ENCODE measurements at places on chromosomes 16 and 17.

DNA sequence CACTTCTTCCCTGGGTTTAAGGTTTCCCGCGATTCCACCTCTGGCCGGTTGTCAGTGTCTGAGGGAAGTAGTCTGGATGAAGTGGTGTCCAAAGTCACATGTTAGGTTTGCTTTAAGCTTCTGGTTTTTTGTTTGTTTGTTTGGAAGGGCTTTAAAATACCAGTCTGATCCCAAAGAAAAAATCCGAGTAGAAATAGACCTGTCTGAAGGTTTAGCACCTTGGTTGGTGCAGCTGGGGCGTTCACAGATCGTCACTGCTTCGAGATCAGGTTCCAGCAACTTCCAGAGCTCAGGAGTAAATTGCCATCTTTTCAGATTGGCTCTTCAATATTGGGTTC lies 567 bp downstream of the TMEM97 start:
- no peak for DNase-seq

DNA sequence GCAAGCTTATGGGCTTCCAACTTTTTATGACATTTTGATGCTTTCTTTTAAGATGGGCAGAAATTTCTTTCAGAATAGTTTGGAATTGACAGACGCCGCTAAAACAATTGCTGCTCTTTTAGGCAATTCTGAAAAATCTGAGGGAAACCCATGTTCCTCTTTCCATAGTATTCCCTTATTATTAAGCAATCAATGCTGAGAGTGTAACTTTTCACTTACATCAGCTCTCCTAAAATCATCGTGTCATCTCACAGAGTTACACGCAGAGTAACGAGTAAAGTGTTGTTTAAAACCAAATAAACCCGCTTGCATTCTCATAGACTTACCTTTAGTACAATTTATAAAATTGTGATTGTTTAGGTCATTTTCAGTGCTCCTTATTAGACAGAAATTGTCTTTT lies 150.6 kb downstream of the MAF start:
- no peak for DNase-seq

DNA sequence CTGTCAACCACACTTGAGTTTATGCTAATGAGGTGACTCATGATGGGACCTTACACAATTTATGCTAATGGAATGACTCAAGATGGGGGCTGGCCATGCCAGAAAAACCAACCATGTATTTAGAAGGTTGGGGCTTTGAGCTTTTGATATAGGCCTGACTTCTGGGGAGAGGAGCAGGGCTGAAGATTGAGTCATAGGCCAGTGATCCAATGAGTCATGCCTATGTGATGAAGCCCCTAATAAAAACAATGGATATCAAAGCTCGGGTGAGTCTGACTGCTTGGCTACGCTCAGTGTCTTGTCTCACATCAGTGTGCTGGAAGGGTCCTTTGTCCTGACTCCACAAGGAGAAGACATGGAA lies 7.3 kb downstream of the MFSD6L start:
- peak; percentile 19 for DNase-seq

DNA sequence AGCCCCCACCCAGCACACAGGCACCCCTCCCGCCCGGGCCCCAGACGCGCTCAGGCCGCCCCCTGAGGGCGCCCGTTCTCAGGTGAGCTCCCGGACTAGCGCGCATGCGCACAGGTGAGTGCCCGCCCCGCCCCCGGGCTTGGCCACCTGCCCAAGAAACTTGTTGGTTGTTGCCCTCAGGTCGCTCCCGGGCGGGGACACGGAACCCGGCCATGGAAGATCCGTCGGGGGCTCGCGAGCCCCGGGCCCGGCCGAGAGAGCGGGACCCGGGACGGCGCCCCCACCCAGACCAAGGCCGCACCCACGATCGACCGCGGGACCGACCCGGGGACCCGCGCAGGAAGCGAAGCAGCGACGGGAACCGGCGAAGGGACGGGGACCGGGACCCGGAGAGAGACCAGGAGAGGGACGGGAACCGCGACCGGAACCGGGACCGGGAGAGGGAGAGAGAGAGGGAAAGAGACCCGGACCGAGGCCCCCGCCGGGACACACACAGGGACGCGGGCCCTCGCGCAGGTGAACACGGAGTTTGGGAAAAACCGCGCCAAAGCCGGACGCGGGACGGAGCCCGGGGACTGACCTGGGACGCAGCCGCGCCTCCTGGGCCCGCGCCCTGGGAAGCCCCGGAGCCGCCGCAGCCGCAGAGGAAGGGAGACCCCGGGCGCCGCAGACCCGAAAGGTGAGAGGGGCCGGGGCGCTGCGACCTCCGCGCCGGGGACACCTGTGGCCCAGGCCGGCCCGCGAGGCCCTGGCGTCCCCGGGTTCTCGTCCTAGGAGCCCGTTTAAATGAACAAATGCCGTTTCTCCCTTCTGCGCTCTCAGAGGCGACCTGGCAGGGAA lies at the start of gene MARVELD3:
Gene MARVELD3, plus strand, starts transcription at position 167 of the 840 bp plus-strand sequence. Its CDS starts 46 bp downstream, at position 213.
- no peak for DNase-seq

DNA sequence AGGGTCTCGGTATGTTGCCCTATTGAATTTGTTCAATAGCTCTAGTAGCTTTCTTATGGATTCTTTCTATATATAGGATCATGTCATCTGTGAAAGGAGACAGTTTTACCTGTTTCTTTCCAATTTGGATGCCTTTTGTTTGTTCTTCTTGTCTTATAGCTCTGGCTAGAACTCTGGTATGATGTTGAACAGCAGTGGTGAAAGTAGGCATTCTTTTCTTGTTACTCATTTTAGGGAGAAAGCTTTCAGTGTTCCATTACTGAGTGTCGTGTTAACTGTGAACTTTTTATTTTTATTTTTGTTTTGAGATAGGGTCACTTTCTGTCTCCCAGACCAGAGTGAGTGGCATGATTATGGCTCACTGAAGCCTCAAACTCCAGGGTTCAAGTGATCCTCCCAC lies 21.2 kb downstream of the EFCAB5 start:
- DNase-seq = no peak

GRCh38 chr16:51577621-51578303 lies 426.7 kb upstream of the SALL1 start:
- no peak for DNase-seq

- DNase-seq = no peak
These were observed 106.9 kb downstream of the RBFOX1 start for GRCh38 chr16:7439518-7439917.

DNA sequence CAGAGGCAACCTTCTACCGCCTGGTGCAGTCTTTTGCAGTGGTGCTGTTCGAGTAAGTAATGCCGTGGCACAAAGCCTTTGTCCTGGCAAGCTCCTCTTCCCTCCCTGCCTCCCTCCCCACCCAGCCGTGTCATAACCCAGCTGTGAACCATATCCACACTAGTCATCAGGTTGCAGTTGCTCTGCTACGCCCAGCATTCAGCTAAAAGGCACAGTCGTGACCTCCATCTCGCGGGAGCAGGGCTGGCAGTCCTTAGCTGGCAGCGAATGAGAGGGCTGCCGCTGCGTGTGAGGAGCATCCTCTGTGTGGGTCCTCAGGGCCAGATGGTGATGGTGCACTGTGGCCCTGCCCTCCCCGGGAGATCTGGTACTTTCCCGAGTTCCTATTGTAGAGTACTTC lies 39.3 kb downstream of the CIBAR2 start:
- DNase-seq = no peak

GRCh38 chr16:8458481-8459046 lies 131.7 kb downstream of the TMEM114 start:
- no peak for DNase-seq

DNA sequence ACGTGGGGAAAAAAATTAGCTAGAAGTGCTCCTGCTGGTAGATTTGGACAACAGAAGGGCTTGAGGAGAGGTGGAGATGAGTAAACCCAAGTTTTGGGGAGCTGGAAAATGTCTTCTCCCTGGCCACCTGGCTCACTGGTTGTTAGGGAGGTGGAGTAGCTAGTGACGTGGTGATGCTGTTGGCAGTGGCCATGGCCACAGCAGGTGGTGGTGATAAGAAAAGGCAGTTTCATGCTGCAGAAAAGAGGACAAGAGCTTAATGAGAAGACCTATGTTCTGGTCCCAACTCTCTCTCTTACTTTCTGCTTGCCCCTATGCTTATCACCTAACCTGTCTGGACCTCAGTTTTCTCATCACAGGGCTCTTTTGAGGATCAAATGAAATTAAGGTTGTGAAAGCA lies 223.5 kb upstream of the N4BP1 start:
- no peak for DNase-seq

- DNase-seq = no peak
These were observed 83.5 kb upstream of the TNRC6A start for GRCh38 chr16:24645739-24646645.

GRCh38 chr17:74336307-74336706 lies 10.3 kb downstream of the KIF19 start:
- DNase-seq = no peak

DNA sequence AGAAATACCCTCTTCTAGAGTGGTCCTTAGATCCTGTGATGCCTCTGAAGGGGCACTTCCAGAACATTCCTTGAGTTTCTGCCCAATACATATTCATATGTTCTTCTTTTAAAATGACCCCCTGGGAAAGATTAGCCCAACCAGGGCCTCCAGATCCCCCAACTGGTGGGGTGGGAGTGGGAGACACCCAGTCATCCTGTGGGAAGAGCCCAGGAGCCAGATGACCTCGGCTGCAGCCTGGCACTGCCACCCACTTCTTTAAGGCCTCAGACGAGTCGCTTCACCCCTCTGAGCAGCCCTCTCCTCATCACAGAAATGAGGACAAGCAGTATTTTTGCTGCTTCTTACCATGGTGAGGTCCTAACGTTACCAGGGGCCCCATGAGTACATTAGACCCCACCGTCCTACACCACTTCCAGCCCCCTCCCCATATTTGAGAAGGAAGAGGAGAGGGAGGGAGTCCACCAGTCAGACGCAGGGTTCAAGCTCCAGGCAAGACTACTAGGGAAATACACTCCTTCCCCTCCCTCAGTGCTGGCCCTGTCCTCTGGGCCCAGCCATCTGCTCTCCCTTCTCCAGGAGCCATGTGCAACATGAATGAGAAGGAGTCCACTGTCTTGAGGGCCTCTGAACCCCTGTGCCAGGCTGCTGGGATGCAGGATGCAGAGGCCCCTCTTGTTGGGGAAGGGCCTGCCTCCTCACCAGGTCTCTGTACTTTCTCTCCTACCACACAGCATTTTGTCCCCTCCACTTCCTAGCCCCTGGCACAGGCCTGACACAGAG lies 11.8 kb downstream of the MPO start:
- no peak for DNase-seq

GRCh38 chr17:14672830-14673229 lies 371.9 kb downstream of the HS3ST3B1 start:
- no peak for DNase-seq

DNA sequence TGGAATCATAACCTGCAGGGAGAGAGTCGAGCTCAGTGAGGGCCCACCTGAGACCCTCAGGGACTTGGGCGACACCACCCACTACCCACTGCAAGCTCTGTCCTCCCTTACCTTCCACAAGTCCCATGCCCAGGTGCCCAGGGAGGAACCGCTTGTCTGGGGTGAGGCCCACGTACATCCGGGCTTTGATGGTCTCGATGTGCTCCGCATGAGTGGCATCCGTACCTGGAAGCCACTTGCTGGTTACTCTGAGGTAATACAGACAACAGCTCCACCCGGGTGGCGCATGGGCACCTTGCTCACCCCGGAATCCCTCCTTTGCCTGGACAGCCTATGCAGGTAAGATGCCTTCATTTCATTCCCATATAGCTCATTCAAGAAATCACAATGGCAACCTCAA lies 24.8 kb downstream of the MIEF2 start:
- DNase-seq = no peak

- no peak for DNase-seq
These were observed 70.4 kb upstream of the CACNG5 start for GRCh38 chr17:66764506-66764905.

GRCh38 chr17:6508519-6509030 lies 47.8 kb downstream of the PITPNM3 start:
- DNase-seq = no peak

GRCh38 chr17:64080174-64080618 lies 49.7 kb downstream of the ERN1 start:
- DNase-seq = no peak

DNA sequence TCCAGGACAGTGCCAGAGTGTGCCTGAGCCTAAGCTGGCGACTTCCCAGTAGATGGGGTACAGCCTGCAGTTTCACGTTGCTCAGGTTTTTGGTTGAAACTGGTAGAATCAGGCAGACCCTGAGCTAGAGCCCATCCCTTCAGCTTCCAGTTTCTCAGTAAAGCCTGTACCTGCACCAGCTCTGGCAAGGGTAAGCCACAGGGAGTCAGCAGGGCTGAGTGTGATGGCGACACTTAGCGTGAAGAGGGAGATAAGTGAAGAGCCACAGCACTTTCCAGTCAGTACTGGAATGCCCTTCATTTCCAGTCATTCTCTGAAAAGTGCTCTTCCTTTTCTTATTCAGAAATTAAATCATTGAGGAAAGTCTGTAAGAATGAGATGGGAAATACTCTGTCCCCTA lies 22.4 kb downstream of the PLD6 start:
- DNase-seq = peak; percentile 46

Measured in T-helper 2 cell (primary cell).